ENCODE measurements at places on chromosomes 1 and 21.

GRCh38 chr1:77468257-77468948, 186.6 kb downstream of the AK5 start:
- DNase-seq, result no peak

DNA sequence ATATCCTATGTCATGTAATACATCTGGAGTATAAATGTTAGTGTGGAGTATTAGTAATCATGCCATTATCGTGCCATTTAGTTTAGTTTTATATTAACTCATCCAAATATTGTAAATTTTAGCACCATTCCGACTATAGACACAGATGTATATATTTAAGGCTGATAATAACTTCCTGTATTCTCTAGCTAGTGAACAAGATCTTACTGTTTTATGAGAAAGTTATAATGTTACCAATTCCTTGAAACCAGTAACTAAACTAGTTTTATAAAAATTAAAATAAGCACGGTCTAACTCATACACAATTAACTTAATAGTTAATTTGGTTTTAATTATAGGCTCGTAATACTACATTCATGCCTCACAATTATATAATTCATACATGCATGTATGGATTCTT, 808.6 kb downstream of the USP25 start:
- no peak for DNase-seq

- no peak for DNase-seq
Measured at GRCh38 chr1:9069326-9070100, at the start of gene SLC2A5. Gene SLC2A5, minus strand, starts transcription at chr1:9069635. Its CDS starts 99 bp downstream, at chr1:9069536.

GRCh38 chr1:110495926-110496600, 22.9 kb downstream of the KCNA10 start:
- DNase-seq, result peak; percentile 78

- no peak for DNase-seq
Measured at GRCh38 chr1:207995576-207995975, 84.7 kb upstream of the CD34 start.

GRCh38 chr1:79646880-79647279, 640.4 kb upstream of the ADGRL4 start:
- no peak for DNase-seq

DNA sequence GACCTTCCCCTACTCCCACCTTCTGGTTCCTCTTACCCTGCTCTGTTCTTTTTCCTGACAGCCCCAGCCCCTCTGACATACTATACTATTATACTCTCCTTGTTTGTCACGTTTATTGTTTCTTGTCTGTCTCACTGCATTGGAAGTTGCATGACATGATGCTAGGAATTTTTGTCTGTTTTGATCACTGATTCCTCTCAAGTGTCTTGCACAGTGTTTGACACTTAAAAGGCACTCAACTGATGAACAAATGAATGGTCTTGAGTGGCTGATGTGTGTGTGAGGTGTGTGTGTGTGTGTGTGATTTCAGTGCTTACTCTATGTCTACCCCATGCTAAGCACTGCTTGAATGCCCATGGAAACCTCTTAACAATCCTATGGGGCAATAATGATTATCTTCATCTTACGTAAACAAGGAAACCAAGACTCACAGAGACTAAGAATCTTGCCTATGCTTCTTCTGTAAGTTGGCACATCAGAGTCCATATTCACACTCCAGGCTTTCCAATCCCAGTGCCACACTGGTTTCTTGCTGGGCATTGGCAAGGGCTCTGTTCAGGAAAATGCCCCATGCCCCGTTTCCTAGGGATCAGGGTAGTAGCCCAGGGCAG, 59.7 kb downstream of the ATP1A1 start:
- no peak for DNase-seq

DNA sequence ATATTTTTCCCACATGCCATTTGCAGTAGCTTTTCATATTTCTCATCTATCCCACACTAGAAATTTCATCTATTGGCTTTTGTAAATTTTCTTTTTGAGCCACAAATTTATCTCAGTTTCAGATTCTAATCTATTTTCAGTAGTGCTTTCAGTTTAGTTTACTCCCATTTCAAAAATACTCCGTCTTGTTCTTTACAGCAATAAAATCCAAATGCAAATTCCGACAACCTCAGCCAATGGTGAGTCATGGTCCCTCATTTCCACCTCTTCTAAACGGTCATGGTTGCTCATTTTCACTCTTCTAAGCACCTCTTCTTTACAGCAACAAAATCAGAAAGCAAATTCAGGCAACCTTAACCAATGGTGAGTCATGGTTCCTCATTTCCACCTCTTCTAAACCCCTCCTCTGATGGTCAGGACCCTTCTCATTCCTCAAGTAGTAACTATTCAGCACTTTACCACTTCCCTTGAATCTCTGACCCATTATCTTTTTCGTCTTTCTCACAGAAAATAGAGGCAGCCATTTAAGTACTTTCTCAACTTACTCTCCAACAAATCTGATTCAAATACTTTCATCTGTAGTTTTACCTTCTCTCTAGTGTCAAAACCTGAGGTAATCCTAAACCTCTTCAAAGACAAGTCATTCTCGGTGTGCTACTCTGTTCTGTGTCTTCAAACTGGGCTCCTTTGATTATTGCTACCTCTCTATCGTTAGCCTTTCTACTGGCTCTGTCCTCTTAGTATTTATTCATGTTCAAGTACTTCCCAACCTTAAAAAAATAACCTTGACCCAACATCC, 34.4 kb downstream of the C21orf91 start:
- DNase-seq, result no peak

GRCh38 chr1:230516889-230517288, 90.8 kb upstream of the PGBD5 start:
- DNase-seq, result no peak

- no peak for DNase-seq
Measured at GRCh38 chr1:107649023-107649422, 316.0 kb downstream of the VAV3 start.

- DNase-seq, result no peak
Measured at GRCh38 chr1:57473448-57473847, 49.6 kb upstream of the DAB1 start.

DNA sequence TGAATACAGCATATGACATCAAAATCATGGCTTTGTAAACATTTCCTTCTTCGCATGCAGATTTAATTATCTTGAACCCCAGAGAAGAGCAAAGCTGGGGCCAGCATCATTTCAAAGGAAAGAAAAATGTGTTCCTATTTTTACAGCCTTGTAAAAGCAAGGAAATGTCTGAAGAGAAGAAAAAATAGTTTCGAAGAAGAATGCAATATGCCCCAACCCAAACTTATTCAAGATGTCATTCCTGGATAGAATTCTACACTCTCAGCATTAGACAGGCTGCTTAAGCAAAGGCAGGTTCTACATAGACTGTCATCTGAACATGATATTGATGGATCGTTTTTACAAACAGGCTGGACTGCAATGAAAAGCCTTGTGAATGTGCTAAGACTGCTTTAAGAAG, 900.8 kb downstream of the TTLL7 start:
- no peak for DNase-seq

- DNase-seq, result no peak
Measured at GRCh38 chr1:25217015-25217414, 15.3 kb downstream of the SYF2 start.

GRCh38 chr21:41428311-41428710, 2.3 kb downstream of the MX1 start:
- no peak for DNase-seq

DNA sequence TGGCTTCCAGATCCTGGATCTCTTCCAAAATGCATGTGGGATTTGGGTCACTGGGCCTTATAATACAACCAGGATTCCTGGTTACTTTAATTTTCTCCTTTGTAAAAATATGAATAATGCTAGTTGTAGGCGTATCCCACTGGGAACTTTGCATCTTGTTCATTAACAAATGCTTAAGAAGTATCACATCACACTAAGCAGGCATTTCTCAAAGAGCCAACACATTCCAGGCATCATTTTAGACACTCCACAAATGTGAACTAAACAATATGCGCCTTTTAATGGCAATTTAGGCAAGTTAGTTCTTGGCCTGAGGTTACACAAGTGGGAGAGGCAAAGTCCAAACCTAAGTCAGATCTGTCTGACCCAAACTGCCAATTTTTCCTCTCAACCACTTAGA, 15.9 kb downstream of the BRINP2 start:
- DNase-seq, result no peak

- no peak for DNase-seq
Measured at GRCh38 chr1:185017338-185017737, 28.0 kb upstream of the RNF2 start.

- DNase-seq, result no peak
Measured at GRCh38 chr1:224509907-224510306, 75.3 kb upstream of the WDR26 start.

GRCh38 chr1:230698130-230698529, 15.8 kb downstream of the AGT start:
- no peak for DNase-seq

DNA sequence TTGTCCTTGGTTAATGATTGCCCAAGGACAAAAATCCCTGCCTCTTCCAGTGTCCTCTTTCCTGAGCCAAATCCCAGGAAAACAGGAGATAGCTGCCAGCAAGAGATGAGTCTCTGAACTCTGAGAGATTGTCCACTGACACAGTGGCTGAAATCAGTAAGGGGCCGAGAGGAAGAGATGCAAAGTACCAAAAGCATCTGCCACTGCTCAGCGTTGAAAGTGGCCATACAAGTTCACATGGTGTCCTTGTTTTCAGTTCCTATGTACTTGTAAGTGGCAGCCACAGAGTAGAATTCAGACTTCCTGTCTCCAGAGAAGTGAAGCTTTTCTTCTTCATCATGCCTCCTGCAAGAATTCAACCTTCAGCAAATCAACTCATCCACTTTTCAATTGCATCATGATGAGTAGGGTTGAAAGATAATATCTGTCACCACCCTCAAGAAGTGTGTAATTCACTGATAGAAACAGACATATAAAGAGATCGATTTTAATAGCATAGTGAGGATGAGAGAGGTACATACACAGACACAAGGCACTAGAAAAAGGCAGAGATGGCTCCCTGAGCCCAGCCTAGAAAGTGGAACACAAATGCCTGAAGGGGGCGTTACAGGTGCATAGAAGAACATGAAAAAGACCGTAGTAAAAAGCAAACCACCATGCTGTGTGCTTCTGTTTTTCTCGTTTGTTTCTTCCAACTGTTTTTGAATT, 185.8 kb downstream of the MRPL39 start:
- DNase-seq, result peak; percentile 29

- DNase-seq, result no peak
Measured at GRCh38 chr1:30109853-30110252, 613.5 kb downstream of the MATN1 start.

- DNase-seq, result no peak
Measured at GRCh38 chr1:61171974-61172373, 89.6 kb downstream of the NFIA start.

GRCh38 chr1:111556325-111557037, 53.0 kb upstream of the ADORA3 start:
- no peak for DNase-seq

DNA sequence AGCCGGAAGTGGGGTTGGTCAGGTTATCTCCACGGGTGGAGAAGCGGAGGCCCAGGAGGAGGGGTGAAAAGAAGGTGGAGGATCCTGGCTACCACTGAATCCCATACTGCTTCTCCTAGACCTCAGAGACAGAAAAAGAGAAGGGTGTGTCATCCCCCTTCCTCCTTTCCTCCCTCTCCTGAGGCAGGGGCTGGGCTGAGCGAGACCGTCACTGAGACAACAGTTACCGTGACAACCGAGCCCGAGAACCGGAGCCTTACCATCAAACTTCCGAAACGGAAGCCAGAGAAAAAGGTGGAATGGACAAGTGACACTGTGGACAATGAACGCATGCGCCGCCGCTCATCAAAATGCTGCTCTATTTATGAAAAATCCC, 42.1 kb upstream of the NBPF3 start:
- peak; percentile 7 for DNase-seq

DNA sequence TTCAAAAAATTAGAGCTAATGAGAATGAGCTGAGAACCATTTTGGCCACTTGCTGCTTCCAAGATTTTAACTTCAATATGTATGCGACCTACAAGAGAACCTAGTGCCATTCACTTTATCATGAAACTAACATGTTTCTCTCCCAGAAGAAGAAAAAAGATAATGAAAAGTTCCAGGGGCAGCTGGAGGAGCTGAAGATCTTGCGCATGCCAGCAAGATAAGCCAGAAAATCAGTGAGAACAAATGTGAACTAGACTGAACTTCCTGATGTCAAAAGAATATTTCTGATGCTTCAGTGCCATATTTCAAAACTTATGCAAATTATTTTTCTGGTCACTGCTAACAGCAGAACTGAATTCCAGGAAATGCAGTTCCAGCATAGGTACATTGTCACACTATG, 1265.1 kb downstream of the BRINP3 start:
- DNase-seq, result no peak

DNA sequence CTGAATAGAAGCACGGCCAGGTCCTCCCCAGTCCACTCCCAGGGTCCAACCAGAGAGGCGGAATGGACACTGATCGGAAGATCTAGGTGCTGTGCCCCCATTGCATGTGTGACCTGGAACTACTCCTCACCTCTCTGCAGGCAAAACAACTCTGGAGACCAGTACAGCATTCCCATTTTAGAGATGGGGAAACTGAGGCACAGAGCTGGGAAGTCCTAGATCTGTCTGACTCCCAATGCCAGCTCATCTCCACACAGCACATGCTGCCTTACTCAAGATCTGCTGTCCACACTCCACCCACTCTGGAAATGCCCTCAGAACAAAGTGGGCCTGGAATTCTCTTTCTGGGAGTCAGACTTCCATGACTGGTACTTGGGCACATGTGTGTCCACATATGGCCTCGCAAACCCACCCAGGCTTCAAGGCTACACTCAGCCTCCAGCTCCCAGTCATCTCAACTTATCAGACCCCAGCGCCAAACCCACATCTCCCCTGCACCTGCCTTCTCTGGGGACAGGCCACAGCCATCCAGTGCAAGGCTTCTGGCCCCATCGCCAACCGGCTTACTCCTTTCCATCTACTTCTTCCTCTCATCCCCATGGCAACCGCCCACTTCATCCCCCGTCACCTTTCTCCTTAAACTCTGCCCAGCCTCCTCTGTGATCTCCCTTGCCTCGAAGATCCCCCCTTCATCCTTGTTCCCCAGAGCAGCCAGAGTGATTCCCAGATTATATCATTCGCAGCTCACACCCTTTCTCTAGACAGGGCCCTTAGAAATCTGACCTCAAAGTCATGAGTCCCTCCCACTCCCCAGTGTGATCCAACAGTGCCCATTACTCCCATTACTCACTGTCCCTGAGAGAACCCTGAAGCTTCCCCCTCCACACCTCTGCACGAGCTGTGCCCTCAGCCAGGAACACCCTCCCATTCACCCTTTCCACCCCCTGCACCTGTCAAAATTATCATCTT, 2.7 kb downstream of the COL8A2 start:
- no peak for DNase-seq

- no peak for DNase-seq
Measured at GRCh38 chr1:51331206-51332100, 1.1 kb upstream of the TTC39A start.

- DNase-seq, result no peak
Measured at GRCh38 chr1:7375329-7375728, 395.8 kb upstream of the VAMP3 start.

Measured in T-cell (primary cell).